ENCODE measurements at places on chromosomes 6 and 20. TPM values are rescaled to one million over a fixed set of nuclear protein-coding genes. Genes with fewer than 3 reads are reported as not detected.

HRH3 gene
- total RNA-seq: not detected

SRSF12 gene
- total RNA-seq: not detected

MAFB gene
- total RNA-seq: 10.2 TPM

GRCh38 chr20:6924681-6925080, 157.2 kb downstream of the BMP2 start:
- DNase-seq: no peak
- no peak overlapping the region for H3K4me3 ChIP-seq
- H3K36me3 ChIP-seq: no peaks in the 10 kb centered on the region
- no peaks in the 10 kb centered on the region for H3K4me1 ChIP-seq

DNA sequence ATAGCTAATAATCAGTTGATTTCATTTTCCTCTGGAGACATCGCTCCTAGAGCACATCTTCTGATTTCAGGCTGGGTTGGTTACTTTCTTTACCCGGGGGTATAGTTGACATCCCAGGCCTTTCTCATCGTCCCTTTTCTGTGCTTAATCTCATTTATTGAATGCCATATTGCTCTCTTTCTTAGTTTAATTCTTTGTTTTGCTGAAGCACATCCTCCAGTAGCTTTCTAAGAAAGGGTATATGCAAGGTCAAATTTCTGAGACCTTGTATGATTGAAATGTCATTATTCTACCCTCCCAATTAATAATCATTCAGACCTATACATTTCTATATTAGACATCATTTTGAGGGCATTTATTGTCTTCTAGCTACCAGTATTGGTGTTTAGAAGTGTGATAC, 2.6 kb upstream of the C20orf141 start:
- H3K36me3 ChIP-seq: no peaks in the 10 kb centered on the region
- H3K4me3 ChIP-seq: no peak overlapping the region
- DNase-seq: no peak
- H3K27ac ChIP-seq: no peak overlapping the region
- H3K27me3 ChIP-seq: peaks cover 84% of the 10 kb centered on the region

DNA sequence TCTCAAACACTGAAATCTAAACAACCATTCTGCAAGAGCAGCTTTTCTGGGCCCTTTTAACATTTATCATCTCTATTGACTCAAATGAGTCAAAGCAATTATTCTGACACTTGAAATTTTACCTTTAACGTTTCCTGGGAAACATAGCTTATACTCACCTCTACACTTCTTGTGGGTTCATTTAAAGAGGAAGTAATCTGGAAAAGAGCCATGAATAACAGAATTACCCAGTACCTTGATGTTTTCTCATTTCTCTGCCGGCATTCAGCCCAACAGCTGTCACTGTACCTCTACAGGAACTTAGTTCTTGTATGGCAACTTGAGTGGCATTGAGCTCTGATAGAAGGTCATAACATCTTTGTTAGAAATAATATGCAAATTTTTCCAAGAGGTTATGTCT, 272.2 kb downstream of the KCNQ5 start:
- no peaks in the 10 kb centered on the region for H3K27me3 ChIP-seq
- H3K36me3 ChIP-seq: no peaks in the 10 kb centered on the region
- H3K4me1 ChIP-seq: no peaks in the 10 kb centered on the region
- no peak overlapping the region for H3K4me3 ChIP-seq
- no peak overlapping the region for H3K27ac ChIP-seq
